ENCODE measurements at places on chromosomes 6 and 20.

DNA sequence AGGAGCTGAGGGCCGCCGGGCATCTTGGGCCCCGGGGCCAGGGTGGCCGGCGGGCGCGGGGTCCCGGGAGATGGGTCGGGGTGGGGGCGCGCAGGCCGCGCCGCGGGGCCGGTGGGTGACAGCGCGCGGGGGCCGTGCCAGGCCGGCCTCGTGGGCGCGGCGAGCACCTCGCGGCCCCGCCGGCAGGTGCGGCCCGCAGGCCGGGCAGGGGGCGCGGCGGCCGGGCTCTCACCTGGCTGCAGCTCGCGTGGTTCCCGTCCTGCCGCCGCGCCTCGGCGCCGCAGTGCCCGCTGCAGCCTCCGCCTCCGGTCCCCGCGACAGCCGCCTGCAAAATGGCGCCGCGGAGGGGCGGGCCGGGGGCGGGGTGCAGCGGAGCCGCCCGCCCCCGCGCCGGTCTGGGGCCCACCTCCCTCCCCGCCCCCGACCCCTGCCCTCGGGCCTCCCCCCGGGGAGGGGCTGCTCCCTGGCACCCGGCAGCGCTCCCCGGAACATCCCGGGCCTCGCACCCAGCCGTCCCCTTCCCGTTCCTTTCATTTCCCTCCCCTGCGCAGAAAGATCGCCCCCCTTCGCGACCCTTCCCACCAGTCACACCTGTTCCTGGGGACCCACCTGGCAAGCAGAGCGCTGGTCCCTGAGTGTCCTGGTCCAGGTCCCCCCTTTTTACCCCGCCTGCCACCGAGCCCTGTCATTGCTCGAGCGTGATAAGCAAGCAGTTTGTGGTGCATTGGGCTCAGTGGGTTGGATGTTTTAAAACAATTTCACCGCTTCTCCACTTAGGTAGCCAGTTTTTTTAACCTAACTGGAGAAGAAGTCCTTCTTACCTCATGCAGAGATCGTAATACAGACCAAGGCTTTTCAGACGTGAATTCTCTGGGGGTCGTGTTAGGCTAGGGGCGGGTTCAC is at the start of gene SLC23A2:
Gene SLC23A2 (minus strand): TSS at position 337 of the 903 bp plus-strand sequence. CDS start 68,948 bp downstream, outside the sequence.
- DNase-seq: no peak

GRCh38 chr20:44087051-44087856 is 99.7 kb downstream of the JPH2 start:
- no peak for DNase-seq

GRCh38 chr6:100462706-100463629 is 1.8 kb downstream of the SIM1 start:
- no peak for DNase-seq

GRCh38 chr6:142707255-142707654 is 237.7 kb downstream of the HIVEP2 start:
- no peak for DNase-seq

DNA sequence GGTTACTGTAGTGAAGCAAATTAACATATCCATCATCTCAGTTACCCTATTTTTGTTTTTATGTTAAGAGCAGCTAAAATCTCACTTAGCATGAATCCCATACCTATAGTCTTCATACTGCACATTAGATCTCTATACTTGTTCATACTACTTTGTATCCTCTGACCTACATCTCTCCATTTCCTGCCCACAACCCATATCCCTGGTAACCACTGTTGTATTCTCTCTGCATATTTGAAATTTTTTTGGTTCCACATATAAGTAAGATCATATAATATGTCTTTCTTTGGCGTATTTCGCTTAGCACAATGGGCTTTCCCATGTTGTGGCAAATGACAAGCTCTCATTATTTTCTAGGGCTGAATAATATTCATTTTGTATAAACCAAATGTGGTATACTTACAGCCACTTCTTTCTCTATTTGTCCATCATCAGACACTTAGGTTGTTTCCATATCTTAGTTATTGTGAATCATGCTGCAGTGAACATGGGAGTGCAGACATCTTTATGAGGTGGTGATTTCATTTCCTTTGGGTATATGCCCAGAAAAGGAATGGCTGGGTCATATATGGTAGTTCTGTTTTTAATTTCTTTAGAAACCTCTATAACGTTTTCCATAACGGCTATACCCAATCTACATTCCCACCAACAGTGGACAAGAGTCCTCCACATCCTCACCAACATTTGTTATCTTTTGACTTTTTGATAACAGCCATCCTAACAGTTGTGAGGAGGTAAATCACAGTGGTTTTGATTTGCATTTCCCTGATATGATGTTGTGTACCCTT is 39.8 kb downstream of the BACH2 start:
- no peak for DNase-seq
